Muscle of back (tissue), 13 donors: ENCODE measurements at places on chromosomes 6 and 20.

DNA sequence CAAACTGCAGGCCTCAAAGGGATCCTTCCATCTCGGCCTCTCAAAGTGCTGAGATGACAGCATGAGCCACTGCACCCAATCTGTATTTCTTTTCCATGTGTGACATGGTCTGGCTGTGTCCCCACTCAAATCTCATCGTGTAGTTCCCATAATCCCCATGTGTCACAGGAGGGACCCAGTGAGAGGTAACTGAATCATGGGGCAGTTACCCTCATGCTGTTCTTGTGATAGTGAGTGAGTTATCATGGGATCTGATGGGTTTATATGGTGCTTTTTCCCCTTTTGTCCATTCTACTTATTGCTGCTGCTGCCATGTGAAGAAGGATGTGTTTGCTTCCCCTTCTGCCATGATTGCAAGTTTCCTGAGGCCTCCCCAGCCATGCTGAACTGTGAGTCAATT, 10.3 kb upstream of the BRPF3 start:
- DNase-seq = no peak

DNA sequence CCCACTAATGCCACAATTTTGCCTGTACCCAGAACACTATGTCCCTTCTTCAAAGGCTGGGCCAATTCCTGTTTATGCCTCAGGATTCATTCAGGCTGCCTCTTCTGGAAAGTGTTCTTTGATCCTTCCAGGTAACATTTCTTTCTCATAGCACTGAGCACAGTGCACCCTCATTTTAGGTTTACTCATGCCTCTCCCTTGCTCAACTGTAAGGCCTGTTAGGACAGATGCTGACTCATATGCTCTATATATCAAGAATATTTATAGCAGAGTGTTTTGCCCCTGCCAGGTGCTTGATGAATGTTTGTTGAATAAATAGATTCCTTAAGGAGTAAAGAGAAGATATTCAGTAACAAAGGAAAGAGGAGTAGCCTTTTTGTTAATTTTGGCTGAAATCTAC, 263.9 kb downstream of the PHF3 start:
- DNase-seq = no peak

- no peak for DNase-seq
Measured at GRCh38 chr6:139490482-139490881, 116.0 kb upstream of the CITED2 start.

DNA sequence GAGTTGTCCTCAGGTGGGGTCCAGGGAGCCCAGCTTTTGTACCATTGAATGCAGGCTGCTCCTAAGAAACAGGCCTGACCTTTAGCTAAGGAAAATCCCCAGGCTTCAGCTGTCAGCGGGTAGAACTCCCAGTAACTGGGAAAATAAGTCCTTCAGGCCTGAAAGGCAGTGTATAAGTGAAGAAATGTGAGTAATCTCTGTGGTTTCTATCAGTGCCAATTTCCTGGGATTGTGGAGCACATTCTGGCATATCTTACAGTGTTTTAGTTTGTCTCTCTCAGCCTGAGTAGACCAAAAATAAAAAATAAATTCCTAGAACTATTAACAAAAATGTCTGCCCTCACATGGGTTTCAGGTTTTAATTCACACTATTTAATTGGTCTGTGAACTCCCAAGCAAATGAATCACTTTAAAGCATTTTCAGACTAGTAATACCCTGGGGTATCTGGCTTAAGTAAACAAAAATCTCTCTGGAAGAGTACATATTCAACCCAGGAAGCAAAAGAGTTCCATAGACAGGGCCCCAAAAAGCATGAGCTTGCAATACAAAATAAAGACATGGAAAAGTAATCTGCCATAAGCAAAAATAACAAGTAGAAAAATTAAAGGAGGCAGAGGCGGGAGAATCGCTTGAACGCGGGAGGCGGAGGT, 566.2 kb upstream of the NOX3 start:
- DNase-seq = no peak

DNA sequence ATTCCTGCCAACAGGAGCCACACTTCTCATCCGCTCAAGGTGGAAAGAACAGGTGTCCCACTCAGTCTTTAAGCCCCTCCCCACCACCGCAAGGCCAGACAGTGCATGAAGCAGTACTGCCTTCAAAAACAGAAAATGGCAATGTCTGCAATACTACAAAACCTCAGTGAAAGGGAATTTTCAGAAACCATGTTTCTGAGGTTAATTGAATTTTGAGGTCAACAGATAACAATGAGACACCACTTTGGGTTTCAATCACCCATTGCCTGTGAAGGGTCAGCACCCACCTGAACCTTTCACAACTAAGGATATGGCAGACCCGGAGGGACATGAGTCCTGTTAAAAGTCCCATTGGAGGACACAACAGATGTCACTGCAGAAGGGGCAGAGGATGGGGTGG, 13.0 kb downstream of the ZC3H12D start:
- no peak for DNase-seq

DNA sequence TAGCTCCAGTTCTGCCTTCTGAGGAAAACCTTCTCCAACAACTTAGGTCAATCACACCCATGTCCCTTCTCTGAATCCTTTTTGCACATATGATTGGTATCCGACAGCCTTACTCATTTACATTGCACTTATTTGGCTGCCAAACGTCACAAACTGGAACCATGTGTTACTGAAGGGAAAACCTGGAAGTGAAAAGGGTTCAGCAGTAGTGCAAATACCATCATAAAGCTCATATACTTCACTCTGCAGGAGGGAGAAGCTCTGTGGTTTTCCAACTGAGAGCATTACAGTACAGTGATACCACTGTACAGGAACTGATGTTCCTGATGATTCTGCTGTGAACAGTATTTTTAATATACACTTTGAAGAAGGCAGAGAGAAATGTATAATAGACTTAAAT, 87.8 kb downstream of the SLC16A10 start:
- peak; percentile 3 for DNase-seq

GRCh38 chr20:23178806-23179205, 92.7 kb upstream of the CD93 start:
- DNase-seq = no peak

DNA sequence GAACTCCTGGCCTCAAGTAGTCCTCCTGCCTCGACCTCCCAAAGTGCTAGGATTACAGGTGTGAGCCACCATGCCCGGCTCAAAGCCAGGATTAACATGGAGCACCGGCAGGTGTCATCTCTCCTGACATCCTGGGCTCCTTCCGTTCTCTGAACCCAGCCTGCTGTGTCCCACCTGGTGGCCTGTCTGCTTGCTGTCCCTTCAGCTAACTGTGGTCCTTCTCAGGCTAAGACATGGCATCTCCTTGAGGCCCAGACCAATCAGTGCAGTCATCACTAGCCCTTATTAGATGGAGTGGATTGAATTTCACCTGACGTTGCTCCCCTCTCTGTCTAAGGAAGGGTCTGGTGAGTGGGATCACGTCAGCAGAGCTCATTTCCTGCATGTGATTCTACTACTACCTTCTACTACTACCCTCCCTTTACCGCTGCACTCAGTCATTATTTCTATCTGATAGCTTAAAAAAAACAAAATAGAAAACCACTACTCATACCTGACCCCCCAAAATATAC, 28.0 kb upstream of the SYNJ2 start:
- DNase-seq = no peak

DNA sequence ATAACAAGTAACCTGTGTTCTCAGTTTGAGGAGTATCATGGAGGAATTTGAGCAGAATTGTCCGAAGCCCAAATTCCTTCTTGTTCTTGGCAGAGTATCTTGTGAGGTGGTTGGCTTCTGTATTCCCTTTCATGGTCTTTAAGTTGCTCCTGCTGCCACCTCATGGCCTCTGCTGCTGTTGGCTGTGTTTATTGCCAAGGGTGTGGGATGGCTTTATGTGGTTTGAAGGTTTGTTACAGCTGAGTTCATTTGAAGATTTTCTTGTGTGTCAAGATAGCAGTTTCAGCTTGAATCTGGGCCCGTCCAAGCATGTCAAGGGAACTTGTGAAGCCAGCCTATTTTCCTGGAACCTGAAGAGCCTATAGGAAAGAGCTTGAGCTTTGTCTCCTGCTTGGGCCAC, 20.2 kb upstream of the TTK start:
- DNase-seq = no peak

DNA sequence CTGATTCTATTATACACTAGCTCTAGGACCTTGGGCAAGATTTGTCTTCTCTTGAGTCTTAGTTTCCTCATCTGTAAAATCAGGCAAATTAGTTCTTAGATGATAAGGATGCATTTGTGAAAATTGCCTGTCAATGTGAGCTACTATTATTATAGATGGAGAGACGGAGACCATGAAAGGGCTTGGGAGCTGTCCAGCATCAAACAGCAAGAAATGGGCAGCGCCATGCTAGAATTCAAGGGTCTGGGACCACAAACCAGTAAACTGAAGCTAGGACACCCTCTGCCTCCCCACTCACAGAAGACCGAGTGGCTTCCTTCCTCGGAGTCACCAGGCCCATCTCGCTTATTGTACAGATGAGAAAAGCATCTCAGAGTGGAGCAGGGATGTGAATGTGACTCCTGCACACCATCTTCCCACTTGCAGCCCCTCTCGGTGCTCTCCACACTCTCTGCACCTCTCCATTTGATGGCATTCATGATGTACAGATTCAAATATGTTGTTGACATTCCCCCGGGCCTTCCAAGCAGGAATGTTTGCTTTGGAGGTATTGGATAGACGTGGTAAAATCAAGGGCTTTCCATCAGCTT, 24.1 kb upstream of the BPIFA3 start:
- DNase-seq = peak; percentile 3

DNA sequence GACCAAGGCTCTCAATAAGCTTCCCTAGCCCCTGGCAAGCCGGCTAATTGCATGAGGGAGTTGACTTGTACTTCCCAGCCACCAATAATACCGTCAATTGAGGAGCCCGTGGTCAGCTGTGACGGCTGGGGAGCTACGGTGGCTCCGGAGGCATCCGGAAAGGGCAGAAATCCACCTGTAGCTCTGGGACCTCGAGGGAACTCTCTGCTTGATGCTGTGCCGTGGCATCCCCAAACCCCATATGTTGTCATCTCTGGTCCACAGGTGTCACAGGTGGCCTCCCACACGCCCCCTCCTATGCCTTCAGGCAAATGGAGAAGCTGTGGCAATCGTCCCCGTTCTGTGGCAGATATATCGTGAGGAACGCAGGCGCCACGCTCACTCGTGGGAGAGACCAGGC, 5.5 kb upstream of the KCNQ2 start:
- DNase-seq = no peak

DNA sequence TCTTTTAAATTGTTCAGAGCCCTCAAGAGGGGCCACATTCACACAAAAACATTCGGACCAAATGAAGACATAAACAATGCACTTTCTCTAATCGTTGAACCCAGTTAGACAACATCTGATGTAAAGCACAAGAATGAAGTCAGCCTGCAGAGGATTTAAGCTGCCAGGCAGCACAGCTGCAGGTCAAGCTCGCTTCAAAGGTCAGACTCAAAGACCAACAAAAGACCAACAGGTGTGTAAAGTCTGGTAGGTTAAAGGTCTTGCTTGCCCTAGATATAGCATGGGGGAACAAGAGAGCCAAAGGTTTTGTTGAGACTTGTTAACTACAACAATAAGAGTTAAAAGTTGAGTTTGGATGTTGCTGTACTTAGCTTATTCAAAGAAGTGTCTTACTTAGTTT, 26.7 kb upstream of the MYLIP start:
- DNase-seq = peak; percentile 61

DNA sequence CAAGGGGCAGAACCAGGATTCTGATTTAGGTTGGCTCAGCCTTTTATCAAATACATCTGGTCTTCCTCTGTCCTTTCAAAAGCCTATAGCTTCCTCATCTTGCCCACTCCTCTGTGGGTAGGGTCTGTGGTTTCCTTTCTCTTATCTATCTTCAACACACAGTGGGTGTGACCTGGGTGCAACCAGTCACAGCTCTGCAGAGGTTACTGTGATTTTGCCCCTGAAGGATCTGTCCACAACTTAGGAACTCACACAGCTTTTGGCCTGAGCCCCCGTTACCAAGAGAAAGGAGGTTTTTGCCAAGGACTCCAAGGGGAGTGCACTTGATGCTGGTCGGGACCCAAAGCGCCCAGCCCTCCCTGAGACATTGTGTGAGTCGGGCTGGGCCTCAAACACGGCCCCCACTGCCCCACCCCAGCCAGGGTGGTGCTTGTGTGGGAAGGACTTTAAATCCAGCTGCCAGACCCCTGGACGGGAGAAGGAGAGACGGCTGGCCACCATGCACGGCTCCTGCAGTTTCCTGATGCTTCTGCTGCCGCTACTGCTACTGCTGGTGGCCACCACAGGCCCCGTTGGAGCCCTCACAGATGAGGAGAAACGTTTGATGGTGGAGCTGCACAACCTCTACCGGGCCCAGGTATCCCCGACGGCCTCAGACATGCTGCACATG, at the start of gene PI16:
Gene PI16 (plus strand): TSS at position 477 of the 670 bp plus-strand sequence. CDS start 23 bp downstream, at position 500.
- DNase-seq = no peak

DNA sequence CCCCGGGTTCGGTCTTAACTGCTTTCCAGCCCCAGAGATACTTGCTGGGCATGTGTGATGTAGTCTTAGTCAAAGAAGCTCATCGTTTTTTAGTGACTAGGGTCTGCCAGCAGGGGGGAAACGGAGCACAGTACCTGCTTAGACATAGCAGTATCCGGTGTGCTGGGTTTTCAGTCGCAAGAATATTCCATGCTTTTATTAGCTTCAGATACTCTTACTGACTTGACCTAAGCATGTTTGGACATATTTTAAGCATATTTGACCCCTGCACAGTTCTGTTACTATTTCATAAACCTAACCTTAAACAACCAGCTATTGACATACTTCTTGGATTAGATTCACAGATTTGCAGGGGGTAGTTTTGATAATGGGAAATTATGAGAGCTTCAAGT, 3.0 kb downstream of the E2F3 start:
- DNase-seq = peak; percentile 53

- DNase-seq = no peak
Measured at GRCh38 chr6:36413489-36414480, 26.3 kb upstream of the ETV7 start.

DNA sequence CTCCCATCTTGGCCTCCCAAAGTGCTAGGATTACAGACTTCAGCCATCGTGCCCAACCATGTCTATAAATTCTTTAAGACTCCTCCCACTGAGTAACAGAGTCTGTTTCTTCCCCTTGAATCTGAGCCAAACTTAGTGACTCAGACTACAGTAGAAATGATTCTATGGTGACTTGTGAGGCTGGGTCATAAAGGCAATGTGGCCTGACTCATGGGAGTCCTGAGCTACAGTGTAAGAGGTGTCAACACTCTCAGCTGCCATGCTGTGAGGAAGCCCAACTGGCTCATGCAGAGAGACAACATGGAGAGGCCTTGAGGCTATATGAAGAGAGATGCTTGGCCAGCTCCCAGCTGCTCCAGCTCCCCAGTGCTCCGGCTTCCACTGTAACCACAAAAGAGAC, 5.2 kb upstream of the NRSN2 start:
- no peak for DNase-seq

DNA sequence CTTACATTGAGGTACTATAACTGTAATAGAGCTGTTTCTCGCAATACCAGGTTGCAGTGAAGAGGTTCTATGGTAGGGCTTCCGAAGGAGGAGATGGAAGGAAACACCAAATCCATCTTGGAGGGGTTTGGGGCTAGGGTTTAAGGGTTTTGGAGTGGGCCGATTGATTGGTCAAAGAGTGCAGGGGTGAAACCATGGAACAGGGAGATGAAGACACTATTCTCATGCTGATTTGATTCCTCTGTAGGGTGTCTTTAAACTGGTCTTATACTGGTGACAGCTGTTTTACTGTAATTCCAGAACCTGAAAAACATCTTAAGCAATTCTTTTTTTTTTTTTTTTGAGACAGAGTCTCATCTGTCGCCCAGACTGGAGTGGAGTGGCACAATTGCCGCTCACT, 7.8 kb downstream of the SMIM13 start:
- no peak for DNase-seq
